ENCODE measurements at places on chromosomes 5 and 9.

DNA sequence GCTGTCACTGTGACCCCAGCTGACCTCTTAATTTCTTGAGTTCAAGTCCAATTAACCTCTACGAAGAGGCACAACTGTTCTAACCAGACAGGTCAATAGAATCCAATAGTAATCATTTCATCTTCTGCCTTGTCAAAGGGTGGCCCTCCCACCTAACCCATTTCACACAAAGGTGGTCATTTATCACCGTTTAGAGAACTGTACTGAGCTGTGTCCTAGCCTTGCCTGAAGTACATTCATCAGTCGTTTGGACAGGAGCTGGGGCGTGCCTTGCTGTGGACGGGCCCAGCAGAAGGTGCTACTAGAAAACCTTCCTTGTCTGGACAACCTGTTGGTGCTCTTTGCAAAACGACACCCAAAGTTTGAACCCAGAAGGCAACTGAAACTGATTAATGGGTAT lies 605.4 kb downstream of the ISL1 start:
- no peak for DNase-seq

GRCh38 chr9:32991897-32992594 lies 9.4 kb downstream of the APTX start:
- DNase-seq: no peak

DNA sequence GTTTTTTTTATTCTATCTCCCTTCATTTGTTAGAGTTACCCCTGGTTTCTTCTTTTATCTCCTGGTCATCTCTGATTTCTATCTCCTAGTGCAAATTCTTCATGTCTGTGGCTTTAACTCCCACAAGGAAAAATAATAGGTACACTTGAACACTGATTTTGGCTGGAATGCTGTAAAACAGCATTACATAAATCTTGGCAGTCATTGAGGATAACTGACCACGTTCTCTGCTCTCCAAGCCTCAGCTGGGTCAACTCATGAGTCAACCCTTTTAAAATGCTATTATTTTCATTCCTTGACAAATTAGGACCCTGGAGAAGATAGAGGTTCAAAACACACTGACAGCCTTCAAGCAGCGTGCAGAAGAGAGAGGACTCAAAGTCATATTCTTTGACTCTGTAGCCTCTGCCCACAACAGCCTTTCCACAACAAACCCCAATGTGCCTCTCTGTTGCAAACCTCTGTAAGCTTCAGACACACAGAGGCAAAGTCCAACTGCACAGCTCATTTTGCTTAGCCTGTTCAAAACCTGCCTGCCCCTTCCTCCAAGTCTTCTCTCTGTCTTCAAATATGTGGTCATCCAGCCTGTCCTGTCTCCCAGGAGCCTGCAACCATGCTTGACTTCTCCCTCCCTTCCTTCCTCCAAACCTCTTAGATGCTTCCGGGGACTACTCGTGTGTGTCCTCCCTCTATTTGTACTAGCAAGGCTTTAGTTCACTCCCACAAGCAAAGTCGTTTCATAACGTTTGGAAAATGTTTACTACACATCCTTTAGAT lies 398.4 kb downstream of the MED10 start:
- DNase-seq: no peak

- DNase-seq: no peak
Measured at GRCh38 chr5:79200573-79201183, 35.3 kb upstream of the JMY start.

- peak; percentile 19 for DNase-seq
Measured at GRCh38 chr5:56148453-56148971, 84.6 kb downstream of the ANKRD55 start.

GRCh38 chr5:51806677-51807076 lies 423.4 kb downstream of the ISL1 start:
- DNase-seq: no peak

- peak; percentile 34 for DNase-seq
Measured at GRCh38 chr5:170297589-170298462, at the start of gene LCP2. Gene LCP2 (minus strand): TSS chr5:170297777. CDS start chr5:170297611, 166 bp downstream.

DNA sequence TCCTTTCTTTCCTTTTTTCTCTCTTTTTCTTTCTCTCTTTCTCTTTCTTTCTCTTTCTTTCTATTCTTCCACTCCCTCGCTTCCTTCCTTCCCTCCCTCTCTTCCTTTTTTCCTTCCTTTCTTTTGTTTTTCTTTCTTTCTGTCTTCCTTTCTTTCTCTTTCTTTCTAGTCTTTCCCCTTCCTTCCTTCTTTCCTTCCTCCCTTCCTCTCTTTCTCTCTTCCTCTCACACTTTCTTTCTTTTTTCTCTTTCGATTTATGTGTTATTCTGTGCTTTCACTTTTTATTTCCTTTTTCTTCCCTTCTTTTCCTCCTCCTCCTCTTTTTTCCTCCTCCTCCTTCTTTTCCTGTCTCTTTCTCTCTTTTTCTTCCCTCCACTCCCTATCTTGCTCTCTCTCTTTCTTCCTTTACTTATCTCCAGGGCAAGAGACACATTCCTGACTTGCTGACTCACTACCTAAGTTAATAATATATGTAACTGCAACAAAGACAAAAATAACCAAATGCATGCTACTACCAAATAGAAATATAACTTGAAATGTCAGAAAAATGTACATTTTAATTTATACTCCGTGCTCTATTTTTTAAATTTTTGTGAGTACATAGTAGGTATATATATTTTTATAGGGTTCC lies 445.5 kb downstream of the GABRG2 start:
- no peak for DNase-seq

DNA sequence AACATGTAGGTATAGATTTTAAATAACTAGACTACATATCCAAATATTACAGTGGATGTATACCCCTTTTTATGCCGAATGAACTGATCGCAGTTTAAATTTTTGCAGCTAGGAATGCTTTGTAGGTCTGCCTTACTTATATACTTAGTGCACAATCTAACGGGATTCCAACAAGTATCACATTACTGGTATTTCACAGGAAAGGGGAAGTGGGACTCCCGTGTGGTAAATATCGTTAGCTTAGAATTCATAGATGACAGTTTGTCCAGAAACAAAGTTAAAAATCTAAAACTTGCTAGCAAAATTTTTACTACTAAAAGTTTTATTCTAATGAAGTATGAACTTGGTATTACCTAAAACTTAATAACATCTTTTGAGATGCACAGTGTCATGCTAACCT lies 193.5 kb upstream of the TLX3 start:
- no peak for DNase-seq

- DNase-seq: no peak
Measured at GRCh38 chr5:9742848-9743247, 112.7 kb upstream of the TAS2R1 start.

- peak; percentile 12 for DNase-seq
Measured at GRCh38 chr9:249025-249424, 34.4 kb downstream of the DOCK8 start.

DNA sequence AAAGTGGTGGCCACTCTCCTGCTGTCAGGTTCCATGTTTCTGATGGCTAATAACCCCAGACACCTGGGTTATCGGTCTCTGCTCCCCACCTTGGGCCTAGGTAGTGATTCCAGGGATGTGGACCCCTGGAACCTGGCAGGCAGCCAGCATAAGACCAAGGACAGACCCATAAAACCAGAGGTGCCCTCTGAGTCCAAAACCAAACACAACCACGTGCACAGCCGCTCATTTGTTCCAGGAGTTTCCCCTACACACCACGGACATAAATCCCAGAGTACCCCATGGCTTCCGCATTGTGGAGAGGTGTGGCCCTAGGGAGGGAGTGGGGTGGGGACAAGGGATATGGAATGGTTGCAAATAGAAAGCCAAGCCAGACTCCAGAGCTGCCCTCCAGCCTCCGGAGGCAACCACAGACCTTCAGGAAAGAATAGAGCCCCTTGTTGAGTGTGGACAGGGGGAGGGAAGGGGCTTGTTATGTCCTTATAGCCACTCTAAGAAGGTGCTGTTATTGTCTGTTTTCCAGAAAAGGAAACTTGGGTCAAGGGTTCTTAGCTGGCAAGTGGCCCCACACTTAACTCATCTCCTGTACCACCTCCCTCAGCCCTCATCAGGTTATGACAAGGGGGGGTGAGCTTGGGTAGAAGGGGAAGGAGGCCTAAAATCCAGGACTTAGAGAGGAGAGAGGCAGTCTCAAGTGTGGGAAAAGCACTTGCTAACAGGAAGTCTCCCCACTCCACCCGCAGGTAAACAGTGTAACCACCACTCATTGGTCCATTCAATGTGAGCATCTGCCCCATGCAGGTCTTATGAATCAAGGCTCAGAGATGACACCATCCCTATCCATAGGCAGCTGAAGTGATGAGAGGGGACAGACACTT lies 23.6 kb upstream of the CYSTM1 start:
- DNase-seq: no peak

DNA sequence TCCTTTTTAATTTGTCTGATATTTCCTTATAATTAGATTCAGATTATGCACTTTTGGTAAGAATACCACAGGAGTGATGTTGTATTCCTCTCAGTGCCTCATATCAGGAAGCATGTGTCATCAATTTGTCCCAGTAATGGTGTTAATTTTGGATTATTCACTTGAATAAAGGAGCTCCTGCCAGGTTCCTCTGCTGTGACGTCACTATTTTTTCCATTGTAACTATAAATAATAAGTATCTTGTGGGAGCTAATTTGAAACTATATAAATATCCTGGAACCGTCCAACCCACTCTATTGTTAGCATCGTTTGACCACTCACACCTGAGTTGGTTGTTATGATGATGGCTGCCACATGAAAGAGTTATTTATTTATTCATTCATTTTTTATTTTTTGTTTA lies 107.9 kb downstream of the INVS start:
- no peak for DNase-seq

- no peak for DNase-seq
Measured at GRCh38 chr5:91049800-91050199, 333.3 kb downstream of the ARRDC3 start.

GRCh38 chr9:29873579-29873978 lies 2300.3 kb upstream of the C9orf72 start:
- no peak for DNase-seq

DNA sequence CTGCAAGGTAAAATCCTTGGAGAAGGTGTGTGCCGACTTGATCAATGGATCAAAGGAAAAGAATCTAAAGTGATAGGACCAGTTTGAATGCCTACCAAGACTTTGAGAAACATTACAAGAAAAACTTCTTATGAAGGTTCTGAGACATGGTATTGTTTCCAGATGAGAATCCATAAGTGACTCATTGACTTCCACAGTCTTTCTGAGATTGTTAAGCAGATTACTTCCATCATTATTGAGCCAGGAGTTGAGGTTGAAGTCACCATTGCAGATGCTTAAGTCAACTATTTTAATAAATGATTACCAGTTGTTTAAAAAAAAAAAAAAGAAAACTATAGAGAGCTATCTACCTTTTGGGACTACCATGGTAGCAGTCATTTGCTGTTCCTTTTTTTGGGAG lies 7.0 kb downstream of the LNPEP start:
- no peak for DNase-seq

DNA sequence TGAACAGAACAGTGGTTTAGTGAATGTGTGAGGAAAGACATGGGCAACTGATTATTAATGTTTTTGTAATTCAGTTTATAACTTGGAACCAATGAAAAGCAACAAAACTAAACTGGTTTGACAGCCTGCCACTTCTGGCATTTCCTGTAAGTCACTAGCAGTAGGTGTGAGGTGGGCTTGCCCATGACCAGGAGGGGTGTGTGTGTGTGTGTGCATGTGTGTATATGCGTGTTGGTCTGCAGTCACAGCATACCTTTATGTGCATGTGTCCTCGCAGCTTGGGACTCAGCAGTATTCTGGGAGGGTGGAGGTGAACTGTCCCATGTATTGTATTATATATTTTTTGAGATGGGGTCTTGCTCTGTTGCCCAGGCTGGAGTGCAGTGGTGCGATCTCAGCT lies 32.3 kb downstream of the OTULIN start:
- DNase-seq: no peak

GRCh38 chr5:42982107-42982622 lies 58.0 kb downstream of the ANXA2R start:
- DNase-seq: no peak

DNA sequence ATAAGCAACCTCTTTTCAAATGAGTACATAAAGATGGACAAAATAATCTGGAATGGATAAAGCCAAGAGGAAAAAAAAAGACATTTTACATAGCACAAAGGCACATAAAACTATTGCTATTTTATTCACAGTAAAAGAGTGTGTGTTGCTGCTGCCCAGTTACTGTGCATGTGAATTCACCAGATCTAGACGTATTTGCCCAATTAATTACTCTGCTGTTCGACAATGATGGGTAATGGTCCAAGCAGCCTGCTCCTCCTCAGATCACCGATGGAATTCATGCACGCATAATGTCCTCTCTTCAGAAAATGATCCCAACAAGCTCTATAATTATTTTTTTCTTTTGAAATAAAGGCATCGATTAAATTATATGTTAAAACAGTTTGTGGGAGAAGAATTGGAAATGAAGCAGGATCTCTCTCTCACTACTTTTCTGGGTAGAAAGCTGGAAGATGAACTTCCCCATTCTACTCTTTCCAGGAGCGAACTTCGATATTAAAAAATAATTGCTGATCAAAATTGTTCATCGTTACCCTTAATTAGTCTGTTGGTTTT lies 357.4 kb upstream of the CCNH start:
- no peak for DNase-seq

DNA sequence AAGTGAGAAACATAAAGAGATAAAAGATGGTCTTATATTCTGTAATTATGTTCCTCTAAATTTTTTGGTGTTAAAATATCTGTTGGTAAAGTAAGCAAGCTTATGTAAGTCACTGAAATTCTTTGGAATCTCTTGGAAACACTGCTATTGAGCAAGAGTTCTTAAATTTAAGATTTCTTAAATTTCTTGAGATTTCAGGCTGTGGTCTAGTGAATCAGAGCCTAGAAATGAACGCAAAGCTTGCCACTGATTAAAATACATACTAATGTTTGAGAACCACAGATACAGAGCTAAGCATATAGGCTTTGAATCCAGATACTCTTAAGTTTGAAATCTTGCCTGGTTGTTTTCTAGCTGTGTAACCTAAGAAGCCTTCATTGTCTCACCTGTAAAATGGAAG lies 133.4 kb downstream of the TRPM3 start:
- no peak for DNase-seq

DNA sequence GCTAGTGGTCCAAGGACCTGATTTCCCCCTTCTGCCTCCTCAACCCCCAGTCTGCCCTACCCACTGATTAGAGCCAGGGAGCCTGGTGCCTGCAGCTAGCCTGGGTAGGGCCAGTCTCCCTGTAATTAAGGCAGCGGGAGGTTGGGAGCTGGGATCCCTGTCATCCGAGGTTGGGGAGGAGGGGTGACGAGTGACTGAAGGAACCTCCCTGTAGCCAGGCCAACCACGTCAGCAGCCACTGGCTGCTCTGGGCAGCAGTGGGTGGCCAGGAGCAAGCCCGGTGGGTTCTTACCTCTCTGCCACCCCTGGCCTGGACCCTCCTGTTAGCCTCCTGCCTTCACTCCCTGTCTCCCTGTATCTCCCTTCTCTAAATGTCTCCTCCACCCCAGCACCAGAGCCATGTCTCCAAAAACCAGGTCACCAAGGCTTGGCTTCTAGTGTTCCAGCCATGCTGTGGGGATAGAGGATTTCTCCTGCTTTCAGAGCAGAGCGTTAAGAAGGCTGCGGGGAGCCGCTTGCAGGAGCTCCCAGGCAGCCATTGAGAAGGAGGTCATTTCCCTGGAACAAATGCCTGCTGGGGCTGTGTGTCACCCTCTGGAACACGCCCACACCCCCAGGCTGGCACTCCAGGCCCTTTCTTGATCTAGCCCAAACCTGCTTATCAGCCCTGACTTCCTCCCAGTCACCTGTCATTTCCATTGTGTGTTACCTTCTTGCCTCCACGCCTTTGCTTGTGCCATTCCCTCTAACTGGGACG lies 65.0 kb upstream of the GGTA1 start:
- DNase-seq: no peak
